ENCODE measurements at places on chromosomes 5 and 9. TPM values are rescaled to one million over a fixed set of nuclear protein-coding genes. Genes with fewer than 3 reads are reported as not detected.
A peak's percentile ranks its signal among the peaks of the same experiment; 100 is the strongest.

DNA sequence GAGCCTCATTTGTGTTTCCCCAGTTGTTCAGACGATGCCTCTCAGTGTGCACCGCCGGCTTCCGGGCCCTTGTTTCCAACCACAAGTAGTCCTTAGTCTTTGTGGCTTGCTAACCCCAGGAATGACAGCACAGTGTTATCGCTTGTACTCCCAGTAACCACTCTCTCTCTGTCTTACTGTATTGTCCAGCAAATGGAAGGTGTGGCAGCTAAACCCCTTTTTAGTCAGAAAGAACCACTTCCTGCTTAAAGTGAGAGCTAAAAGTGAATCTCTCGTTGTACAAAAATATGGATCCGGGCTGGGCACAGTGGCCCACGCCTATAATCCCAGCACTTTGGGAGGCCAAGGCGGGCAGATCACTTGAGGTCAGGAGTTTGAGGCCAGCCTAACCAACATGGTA lies 61.3 kb downstream of the ENC1 start:
- no peaks in the 10 kb centered on the region for H3K36me3 ChIP-seq
- no peak overlapping the region for H3K27ac ChIP-seq
- H3K4me1 ChIP-seq = peaks cover 6% of the 10 kb centered on the region
- DNase-seq = no peak
- no peak overlapping the region for H3K4me3 ChIP-seq
- no peaks in the 10 kb centered on the region for H3K27me3 ChIP-seq

- peak within 1 kb of the TSS; percentile 84 for H3K27ac ChIP-seq
- H3K4me1 ChIP-seq = no peaks in the 10 kb centered on the region
- H3K27me3 ChIP-seq = no peaks in the 10 kb centered on the region
- DNase-seq = peak; percentile 64
These were observed at the start of gene EDIL3 for GRCh38 chr5:84384604-84385575. EDIL3 (minus strand) TSS chr5:84384880; CDS start chr5:84384374, 506 bp downstream.

The STOML2 gene
- total RNA-seq = 233 TPM

DNA sequence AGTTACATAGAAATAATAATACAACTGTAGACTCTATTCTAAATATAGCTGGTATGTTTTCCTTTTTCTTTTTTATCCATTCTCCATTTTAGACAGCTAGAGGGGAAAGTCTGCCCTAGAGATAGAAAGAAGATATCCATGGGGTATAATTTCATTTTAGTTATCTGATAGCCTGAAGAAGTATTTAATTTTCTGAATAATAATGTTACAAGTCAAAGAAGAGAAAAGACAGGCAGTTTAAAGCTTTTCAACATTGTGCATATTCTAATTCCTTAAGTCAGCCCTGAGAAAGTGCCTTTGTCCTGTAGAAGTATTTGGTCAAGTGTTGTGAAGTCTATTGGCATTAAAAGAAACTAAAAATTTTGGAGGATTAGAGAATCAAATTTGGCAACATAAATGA lies 2.5 kb upstream of the VCAN start:
- H3K27me3 ChIP-seq = peaks cover 37% of the 10 kb centered on the region
- no peak overlapping the region for H3K27ac ChIP-seq
- no peaks in the 10 kb centered on the region for H3K36me3 ChIP-seq
- DNase-seq = no peak

DNA sequence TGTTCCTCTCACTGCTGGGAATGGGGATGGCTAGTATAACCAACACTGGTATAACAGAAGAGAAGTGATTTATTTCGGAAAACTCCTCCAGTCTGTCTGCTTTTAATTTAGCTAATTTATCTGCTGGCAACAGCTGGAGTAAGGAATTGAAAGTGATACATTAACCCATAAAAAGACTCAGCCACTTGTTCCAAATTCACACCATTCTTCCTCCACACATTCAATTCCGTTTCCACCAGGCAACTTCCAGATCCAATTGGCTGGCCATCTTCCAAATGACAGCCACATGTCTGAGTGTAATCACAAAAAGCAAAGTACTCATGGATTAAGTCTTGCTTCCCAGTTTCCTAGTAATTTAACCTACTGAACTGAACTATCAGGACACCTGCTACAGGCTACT lies 77.1 kb upstream of the RETREG1 start:
- H3K27me3 ChIP-seq = no peaks in the 10 kb centered on the region
- no peak overlapping the region for H3K4me3 ChIP-seq
- H3K4me1 ChIP-seq = no peaks in the 10 kb centered on the region

DNA sequence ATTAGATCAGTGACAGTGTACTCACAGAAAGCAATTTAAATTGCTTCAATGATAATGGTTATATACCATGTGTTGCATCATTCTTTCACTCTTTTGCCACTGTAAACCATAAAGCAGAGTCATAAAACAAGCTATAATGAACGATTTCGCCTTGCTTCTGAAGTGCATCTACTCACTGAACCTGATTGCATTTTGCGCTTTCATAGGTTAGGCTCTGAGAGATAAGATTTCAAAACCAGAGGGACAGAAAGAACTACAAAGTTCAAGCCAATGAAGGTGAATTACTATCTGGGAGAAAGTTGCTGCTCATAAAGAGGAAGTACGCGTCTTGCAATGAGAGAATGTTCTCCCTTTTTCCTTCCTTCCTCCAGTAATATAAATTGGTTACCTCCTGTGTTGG lies 412.7 kb downstream of the CETN3 start:
- no peaks in the 10 kb centered on the region for H3K36me3 ChIP-seq
- H3K4me1 ChIP-seq = no peaks in the 10 kb centered on the region

DNA sequence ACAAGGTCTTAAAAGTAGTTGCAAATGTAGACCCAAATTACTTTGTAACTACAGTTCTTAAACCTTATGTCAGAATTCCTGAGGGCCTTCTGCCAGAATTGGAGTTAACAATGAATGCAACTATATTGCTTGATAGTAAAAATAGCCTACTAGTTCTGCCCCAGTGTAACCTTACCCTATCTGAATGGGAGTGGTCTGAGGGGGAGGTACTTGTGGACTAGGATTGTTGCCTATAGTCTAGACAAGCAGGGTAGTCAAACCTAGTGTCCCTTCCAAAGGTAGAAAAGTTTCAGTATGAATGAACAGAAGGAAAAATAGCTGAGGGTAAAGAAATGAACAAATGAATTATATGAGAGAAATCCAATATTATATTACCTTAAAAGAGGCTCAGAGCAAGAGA lies 242.2 kb downstream of the PJA2 start:
- H3K27me3 ChIP-seq = no peaks in the 10 kb centered on the region
- no peak overlapping the region for H3K4me3 ChIP-seq
- no peaks in the 10 kb centered on the region for H3K36me3 ChIP-seq
- H3K27ac ChIP-seq = no peak overlapping the region
- no peaks in the 10 kb centered on the region for H3K4me1 ChIP-seq
- DNase-seq = no peak

The PCDHB11 gene
- total RNA-seq = 2.2 TPM

GRCh38 chr5:165209101-165209727 lies 1703.8 kb downstream of the MAT2B start:
- H3K27ac ChIP-seq = no peak overlapping the region
- H3K36me3 ChIP-seq = no peaks in the 10 kb centered on the region
- no peak overlapping the region for H3K4me3 ChIP-seq
- no peaks in the 10 kb centered on the region for H3K4me1 ChIP-seq

The DIPK1B gene
- total RNA-seq = 0.82 TPM

The SPINK6 gene
- 0.45 TPM for total RNA-seq

DNA sequence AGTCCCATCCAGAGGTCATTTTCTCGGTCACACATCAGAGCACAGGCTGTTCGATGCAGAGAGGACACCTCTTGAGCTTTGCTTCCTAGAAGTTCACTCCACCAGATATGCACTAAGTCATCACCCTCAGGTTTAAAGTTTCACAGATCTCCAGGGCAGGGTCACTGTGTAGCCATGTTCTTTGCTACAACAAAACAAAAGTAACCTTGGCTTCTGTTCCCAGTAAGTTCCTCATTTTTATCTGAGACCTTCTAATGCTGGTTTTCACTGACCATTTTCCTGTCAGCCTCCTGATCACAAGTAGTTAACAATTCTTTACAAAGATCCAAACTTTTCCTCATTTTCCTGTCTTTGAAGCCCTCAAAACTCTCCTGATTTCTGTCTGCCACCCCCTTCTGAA lies 97.5 kb upstream of the CTSV start:
- H3K27me3 ChIP-seq = no peaks in the 10 kb centered on the region
- DNase-seq = no peak
- no peak overlapping the region for H3K27ac ChIP-seq
- no peak overlapping the region for H3K4me3 ChIP-seq
- no peaks in the 10 kb centered on the region for H3K4me1 ChIP-seq
- H3K36me3 ChIP-seq = no peaks in the 10 kb centered on the region

The PPP2R2B gene
- total RNA-seq = 0.35 TPM

The IL4 gene
- total RNA-seq = not detected

The FBP2 gene
- not detected for total RNA-seq

The NOXA1 gene
- 27.5 TPM for total RNA-seq

GRCh38 chr5:171810227-171810626 lies 24.6 kb downstream of the SMIM23 start:
- no peaks in the 10 kb centered on the region for H3K27me3 ChIP-seq
- H3K4me3 ChIP-seq = no peak overlapping the region
- no peaks in the 10 kb centered on the region for H3K4me1 ChIP-seq
- no peak for DNase-seq

DNA sequence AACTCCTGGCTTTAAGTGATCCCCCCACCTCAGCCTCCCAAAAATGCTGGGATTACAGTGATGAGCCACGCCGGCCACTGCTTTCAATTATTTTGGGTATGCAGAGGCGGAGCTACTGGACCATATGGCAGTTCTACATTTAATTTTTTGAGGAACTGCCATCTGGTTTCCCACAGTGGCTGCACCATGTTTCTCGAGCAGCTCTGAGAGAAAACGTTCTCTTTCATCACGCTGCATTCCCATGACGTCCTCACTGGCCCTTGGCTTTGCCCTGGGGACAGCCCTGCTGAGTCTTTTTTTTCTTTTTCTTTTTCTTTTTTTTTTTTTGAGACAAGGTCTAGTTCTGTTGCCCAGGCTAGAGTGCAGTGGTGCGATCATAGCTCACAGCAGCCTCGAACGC lies 35.5 kb upstream of the GRHPR start:
- no peak for DNase-seq
- no peaks in the 10 kb centered on the region for H3K4me1 ChIP-seq
- no peak overlapping the region for H3K4me3 ChIP-seq
- H3K27me3 ChIP-seq = no peaks in the 10 kb centered on the region
- no peak overlapping the region for H3K27ac ChIP-seq

DNA sequence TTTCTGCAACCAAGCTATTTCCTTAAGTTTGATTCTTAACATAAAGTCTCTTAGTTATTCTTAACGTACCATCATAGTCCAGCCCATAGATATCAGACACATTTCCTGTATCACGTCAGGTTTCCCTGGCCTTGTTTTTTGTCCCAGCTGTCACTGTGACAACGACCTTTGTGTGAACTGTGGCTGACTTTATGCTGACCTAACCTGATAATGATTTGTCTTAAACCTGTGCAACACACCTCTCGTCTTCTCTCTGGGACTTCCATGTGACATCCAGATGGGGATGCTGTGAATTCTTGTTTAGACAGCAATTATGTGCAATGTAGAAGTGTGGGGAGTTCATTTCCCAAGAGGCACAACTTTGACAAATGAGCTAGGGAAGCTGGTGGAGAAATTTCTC lies 662.8 kb downstream of the PTPRD start:
- no peaks in the 10 kb centered on the region for H3K27me3 ChIP-seq
- H3K27ac ChIP-seq = no peak overlapping the region
- no peak overlapping the region for H3K4me3 ChIP-seq
- no peaks in the 10 kb centered on the region for H3K36me3 ChIP-seq
- no peak for DNase-seq
- no peaks in the 10 kb centered on the region for H3K4me1 ChIP-seq

DNA sequence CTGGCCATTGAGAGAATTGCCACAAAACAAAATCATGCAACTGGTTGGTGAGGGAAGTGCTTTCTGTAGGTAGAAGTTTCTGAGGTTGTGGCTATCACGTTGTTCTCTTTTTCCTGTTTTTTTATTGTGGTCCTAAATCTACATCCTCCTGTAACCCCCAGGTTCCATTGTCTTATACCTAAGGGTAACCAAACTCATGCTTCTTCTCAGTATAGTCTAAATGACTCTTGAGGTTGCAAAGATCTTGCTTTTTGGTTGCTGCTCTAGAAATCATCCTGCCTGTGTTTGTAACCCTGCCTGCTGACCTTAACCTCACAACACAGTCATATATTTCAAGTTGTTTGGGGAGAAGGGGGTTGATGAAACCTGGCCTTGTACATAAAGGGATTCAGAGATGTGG lies 273.1 kb downstream of the CD180 start:
- no peaks in the 10 kb centered on the region for H3K4me1 ChIP-seq
- H3K27me3 ChIP-seq = no peaks in the 10 kb centered on the region
- H3K36me3 ChIP-seq = no peaks in the 10 kb centered on the region
- H3K4me3 ChIP-seq = no peak overlapping the region
- no peak for DNase-seq

DNA sequence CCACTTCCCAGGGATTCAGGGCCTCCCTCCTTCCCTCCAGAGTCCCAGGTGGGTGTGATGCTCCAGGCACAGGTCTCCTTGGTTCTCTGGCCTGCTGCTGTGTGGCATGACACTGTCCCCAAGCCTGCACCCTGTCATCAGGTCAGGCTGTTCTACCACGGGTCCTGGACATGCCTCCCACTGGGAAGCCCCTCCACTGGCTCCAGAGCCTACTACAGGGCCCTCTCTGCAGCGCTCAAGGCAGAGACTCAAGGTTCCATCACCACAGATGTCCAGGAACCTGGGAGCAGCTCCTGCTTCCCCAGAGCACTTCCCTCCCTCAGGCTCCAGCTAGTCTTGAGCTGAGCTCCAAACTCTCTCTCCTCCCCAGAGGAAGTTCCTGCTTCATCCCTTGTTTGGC lies 237.3 kb downstream of the PBX3 start:
- no peaks in the 10 kb centered on the region for H3K4me1 ChIP-seq
- DNase-seq = no peak
- H3K27me3 ChIP-seq = no peaks in the 10 kb centered on the region
- no peak overlapping the region for H3K27ac ChIP-seq

GRCh38 chr9:88236511-88237478 lies 98.5 kb upstream of the SPATA31C2 start:
- DNase-seq = no peak
- H3K4me1 ChIP-seq = no peaks in the 10 kb centered on the region
- H3K4me3 ChIP-seq = no peak overlapping the region
- no peaks in the 10 kb centered on the region for H3K36me3 ChIP-seq

DNA sequence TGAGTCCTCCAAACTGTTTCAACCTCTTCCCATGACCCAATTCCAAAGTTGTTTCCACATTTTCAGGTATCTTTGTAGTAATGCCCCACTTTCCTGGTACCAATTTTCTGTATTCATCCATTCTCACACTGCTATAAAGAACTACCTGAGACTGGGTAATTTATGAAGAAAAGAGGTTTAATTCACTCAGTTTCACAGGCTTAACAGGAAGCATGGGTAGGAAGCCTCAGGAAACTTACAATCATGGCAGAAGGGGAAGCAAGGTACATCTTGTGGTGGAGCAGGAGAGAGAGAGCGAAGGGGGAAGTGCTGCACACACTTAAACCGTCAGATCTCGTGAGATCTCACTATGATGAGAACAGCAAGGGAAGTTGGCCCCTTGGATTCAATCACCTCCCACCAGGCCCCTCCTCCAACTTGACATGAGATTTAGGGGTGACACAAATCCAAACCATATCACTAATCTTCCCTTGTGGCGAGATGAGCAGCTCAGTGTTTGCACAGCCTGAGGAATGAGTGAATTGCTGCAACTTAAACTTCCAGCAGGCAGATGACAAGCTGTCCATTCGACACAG lies 42.9 kb downstream of the TRIP13 start:
- no peaks in the 10 kb centered on the region for H3K27me3 ChIP-seq
- H3K4me3 ChIP-seq = no peak overlapping the region
- H3K4me1 ChIP-seq = no peaks in the 10 kb centered on the region
- DNase-seq = no peak
- H3K27ac ChIP-seq = no peak overlapping the region
